ENCODE measurements at places on chromosomes 4 and X. TPM values are rescaled to one million over a fixed set of nuclear protein-coding genes. Genes with fewer than 3 reads are reported as not detected.

GRCh38 chr4:185210102-185210981 lies 944 bp downstream of the SNX25 start:
- DNase-seq: peak; percentile 13

DNA sequence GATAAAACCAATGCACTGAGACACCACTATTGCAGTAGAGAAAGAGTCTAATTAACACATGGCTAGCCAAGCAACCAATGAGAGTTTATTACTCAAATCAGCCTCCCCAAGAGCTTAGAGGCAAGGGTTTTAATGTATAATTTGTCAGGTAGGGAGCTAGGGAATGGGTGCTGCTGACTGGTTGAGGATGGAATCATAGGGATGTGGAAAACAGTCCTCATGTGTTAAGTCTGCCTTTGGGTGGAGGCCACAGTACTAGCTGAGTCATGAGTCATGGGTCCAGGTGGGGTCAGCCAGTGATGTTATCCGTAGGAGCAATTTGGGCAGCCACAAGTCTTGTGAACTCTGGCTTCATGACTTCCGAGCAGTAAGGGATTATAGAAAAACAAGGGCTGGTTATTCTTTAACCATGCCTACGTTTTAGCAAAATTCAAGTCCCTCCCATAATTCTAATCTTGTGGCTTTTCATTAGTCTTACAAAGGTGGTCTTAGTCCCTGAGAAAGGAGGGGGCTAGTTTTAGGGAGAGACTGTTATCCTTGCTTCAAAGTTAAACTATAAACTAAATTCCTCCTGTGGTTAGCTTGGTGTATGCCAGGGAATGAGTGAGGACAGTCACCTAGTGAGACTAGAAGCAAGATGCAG lies 25.1 kb upstream of the PLAC8 start:
- peak; percentile 83 for DNase-seq

DNA sequence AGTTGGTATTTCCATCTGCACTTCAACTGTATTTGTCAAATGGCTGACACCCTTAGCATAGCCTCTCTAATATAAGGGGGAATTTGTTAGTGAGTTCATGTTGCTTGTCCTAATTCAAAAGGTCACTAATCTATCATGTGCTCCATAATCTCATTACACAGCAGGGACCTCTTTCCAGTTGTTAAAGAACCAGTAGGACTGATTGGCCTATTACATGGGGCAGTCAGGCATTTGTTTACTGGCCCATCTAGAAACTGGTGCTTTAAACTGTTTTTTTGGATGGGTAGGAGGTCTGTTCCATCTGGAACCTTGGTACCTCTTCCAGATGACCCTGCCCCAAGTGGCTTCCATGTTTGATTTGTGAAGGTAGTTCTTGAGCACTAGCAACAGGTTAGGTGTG lies 11.4 kb downstream of the ANK2 start:
- no peak for DNase-seq

- DNase-seq: peak; percentile 1
Measured at GRCh38 chr4:144645631-144646522, at the start of gene HHIP. Gene HHIP (plus strand): TSS chr4:144646156. CDS start chr4:144646676, 520 bp downstream.

GRCh38 chrX:44908153-44908552 lies 35.2 kb downstream of the KDM6A start:
- DNase-seq: no peak

DNA sequence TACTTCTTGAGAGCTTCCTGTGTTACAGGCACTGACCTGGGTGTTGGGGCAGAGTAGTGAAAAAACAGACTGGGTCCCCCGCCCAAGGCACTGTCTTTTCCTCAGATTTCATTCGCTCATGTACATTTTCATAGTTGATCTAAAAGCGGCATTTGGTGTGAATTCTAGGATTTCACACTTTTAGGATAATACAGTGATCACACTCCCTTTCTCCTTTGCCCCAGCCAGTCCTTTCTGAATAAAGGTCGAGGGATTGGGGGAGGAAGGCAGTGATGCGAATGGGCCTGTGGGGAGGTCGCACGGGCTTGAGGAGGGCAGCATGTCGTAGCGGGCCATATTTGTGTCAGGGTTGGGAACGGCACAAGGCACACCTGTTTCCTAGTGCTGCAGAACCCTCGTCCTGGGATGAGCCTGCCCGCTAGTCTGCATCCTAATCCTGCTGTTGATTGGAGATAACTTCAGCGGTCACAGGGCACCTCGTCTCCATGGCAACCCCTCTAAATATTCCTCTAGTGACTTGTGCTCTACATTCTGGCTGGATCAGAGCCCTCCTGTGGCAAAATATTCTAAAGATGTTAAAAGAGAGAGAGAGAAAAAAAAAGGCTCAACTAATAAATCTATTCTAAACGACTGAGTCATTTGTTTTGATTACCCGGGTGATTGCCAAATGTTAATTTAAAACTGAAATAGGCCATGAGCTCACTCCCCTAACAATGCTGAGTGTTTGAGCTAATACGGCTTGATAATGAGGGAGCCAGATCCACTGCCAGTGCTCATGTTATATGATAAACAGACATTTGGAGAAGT lies 21.8 kb downstream of the FHL1 start:
- DNase-seq: no peak

DNA sequence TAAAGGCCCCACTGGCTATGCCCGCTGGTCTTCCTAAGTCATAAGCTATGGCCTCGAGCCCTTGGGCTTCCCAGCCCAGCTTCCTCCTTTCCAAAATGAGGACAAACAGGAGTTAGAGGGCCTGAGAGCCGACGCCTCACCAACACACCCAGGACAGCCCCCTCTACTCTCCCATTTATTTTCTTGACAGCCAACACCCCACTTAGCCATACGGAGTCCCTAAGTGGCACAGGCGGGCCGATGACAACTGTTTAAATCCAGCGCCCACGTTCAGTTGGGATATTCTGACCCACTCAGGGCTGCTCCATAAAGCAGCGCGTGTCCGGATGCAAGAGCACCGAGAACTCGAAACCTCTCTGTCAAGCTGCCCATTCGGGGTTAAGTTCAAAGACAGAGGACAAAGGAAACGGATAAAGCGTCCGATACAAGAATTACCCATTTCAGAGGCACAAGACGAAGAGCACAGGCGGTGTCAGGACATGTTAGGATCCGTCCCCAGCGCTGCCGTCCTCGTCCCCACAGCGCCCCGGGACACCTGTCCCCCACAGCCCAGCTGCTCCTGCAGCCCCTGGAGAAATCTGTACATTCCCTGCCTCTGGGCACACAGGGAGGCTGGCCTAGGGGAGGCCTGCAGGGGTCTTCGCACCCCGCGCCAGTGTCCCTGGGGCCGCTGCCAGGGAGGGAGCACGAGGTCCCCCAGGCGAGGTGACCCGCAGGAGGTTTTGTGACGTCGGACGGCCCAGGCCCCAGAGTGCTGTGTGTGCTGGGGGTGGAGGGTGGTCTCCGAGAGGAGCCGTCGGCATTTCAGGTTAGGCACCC lies 1.2 kb downstream of the PRKX start:
- no peak for DNase-seq

DNA sequence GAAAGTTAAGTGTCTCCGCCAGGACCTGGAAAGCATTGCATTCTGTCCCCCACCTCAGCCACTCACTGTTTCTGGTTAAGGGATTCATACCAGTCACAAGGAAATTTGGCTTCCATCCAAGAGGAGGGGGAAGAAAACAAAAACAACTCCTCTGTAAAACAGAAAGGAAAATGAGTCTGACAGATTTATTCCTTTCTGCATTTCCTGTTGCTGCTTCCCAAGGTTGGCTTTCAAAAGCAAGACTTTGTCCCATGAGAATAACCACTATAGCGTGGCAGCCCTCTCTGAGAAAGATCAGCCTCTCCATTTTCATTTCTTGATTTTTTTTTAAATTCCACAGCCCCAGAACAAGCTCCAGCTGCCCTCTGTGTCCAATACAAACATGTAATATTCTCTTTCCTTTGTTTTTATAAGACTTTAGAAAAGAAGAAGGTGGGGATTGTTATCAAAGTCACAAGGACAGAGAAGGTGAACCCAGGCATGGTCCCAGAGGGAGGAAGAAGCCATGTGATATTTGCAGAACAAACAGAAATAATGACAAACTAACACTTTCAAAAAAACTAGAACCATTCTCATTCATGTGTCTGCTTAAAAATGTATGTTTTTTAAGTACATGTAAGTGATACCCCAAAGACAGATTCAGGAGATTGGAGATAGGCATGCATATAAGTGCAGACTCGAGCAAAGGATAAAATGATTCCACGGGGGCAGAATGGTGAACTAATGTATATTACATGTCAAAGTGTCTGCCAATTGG lies 90.7 kb upstream of the DCLK2 start:
- no peak for DNase-seq

GRCh38 chr4:168588916-168589531 lies 92.2 kb downstream of the PALLD start:
- no peak for DNase-seq

DNA sequence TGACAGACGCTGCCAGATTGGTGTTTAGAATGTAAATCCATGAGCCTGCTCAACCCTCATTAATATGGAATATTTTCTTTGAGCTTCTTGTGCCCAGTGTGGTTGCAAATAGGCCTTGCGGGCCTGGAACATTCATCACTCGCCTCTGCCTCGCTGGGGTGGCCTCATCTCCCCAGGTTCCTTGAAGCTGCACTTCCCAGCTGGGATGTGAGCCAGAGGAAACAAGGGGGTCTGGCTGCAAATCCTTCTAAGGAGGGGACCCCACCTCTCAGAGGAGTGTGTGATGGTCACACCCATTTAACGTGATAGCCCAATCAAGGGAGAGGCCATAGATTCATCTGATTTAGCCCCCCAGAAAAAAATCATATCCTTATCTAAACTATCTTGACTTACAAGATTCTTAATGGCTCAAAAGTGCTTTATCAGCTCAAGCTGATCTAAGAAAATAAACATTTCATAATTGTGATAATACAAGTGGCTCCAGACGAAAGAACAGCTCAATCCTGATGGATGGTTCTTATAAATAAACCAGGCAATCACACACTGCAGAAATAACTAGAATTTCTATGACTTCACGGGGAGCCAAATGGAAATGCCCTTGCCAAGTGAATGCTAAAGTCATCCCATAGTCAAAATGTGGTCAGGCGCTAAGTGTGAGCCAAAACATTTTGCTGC lies 189.9 kb downstream of the PTTG2 start:
- no peak for DNase-seq

DNA sequence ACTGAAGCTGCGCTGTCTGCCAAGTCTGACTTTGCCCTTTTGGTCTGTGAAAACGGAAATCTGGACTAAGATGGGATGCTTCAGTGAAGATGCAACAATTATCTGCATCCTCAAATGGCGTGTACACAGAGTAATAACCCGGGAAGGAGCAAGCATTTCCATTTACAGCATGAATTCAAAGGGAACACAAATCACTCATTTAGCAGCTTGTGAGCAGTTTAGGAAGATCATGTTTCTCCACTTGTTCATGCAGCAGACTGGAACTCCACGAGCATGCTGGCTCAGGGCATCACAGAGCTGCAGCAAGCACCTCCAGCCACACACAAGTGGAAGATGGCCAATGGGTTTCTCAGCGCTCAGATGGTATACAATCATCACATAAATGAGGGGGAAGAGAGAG lies 175.5 kb downstream of the NLGN4X start:
- DNase-seq: no peak

DNA sequence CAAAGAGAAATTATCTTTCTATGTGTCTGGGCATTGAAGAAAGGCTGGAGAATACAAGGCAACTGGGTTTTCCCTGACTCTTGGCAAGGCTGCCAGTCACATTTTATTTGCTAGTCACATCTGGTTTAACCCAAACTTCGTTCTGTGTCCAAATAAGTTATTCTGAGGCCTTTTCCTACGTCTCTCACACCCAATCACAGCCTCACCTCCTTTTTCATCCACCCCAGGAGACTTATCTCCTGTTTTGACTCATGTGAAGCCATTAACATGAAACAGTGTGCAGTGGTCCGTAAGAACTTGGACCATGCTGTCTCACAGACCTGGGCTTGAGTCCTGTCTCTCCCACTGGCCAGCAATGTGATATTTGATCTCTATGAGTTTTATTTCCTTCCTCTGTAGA lies 59.3 kb downstream of the CNGA2 start:
- DNase-seq: no peak

- no peak for DNase-seq
Measured at GRCh38 chrX:154824638-154825037, 9.8 kb downstream of the SMIM9 start.

DNA sequence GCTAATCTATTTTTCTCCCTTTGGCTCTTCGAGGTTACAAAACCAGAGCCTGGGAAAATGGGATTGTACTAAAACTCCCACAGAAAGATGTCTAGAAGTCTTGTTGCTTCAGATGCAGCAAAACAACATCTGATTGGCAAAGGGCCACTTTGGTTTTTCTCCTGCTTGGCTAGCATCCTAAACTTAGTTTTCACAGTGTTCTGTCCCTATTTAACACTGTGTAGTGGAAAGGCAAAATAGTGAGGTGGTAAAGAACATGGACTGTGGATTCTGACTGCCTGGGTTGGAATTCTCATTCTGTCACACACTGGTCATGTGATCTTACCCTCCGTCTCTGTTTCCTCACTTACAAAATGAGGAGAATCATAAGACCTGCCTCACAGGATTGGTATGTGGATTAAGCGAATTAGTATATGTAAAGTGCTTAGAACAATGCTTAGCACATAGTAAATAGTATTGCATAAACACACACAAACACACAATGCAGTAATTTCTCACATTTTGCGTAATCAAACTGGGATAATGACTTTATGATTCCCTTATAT lies 23.5 kb downstream of the TIGD2 start:
- no peak for DNase-seq

DNA sequence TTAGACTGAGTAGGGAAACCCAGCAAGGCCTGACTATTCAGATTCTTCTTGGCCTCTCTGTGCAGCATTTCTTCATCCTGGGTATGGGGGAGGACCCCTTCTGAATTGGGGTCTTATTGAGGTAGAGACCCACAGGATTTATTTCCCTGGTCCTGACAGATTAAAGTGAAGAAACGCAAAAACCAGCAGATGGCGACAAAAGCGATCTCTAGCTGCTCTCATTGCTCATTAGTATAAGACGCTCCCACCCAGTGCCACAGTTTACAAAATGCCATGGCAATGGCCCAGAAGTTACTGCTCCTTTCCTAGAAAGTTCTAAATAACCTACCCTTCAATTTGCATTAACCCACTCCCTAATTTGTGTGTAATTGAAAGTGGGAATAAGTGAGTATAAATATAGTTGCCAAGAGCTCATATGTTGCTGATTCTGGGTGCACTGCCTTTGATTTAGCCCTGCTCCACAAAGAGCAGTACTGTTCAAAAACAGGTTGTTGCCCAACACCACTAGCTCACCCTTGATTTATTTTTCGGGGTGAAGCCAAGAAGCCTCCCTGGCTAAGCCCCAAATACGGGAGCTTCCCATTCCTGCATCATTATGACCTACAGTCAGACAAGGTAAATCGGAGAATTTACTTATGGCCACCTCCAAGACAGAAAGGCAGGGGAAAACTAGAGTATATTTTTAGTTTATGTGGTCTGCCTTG lies 3.7 kb upstream of the BEX4 start:
- peak; percentile 25 for DNase-seq

GRCh38 chr4:25930731-25931354 lies 16.8 kb downstream of the SMIM20 start:
- no peak for DNase-seq

LGI2 gene
- not detected for total RNA-seq

SMIM31 gene
- not detected for total RNA-seq

HTR2C gene
- not detected for total RNA-seq

PHKA1 gene
- total RNA-seq: 6.8 TPM

NLRP2B gene
- not detected for total RNA-seq

HS6ST2 gene
- not detected for total RNA-seq

PABPC5 gene
- not detected for total RNA-seq

RAB9B gene
- 0.04 TPM for total RNA-seq

RBMXL3 gene
- total RNA-seq: not detected
